ENCODE measurements at places on chromosomes 7 and 10.

DNA sequence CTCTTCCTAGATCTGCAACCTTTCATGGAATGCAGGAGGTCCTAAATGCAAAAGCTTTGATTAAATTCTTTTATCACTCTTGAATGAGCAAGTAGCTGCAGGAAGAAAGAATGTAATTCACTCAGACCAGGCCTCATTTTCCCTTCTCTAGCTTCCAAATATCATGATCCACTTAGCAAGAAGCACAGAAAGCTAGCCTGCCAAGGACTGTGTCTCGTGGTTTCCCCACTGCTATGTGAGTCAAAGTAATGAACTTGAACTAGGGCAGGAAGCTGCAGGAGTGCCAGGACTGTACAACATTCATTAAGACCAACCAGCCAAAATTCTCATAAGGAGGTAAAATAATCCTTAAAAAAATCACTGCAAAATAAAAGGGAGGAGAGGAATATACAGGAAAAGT is 379.2 kb downstream of the CALN1 start:
- DNase-seq = no peak

DNA sequence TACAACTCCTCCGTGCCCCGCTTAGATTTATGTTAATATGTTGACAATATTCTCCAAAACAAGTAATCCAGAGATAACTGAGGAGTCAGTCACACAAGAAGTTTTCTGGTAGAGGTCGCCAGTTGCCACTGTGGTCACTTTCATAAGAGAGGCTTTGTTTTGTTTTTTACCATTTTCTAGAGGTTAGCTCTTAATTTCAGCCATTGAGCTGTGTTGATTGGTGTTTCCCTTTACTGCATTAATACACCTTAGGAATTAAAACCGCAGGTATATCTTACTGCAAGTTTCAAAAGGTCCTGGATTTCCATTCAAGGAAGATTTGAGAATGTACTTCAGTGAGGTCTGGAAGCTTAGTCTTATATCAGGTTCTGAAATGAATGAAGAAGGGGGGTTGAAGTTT is 3.5 kb downstream of the BMI1 start:
- DNase-seq = no peak

GRCh38 chr10:15068802-15069201 is 19.8 kb downstream of the ACBD7 start:
- DNase-seq = peak; percentile 46

GRCh38 chr10:22681783-22682183 is 32.6 kb downstream of the PIP4K2A start:
- peak; percentile 70 for DNase-seq

DNA sequence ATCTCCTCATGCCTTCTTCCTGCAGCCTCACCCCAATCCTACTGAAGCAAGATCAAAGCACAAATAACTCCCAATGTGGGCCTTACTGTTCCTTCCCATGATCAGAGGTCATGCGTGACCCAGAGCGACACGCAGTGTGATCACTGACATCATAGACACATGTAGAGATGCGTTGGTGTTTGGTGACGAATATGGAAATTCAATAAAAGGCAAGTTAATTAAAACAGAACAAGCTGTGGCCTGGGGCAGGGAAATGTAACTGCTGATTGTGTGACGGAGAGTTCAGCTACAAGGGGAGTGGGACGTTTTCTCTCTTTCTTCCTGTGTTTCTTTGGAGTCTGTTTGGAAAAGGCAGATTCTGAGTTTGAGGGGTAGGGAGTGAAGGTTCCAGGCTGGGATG is 34.8 kb upstream of the CARD11 start:
- DNase-seq = no peak

DNA sequence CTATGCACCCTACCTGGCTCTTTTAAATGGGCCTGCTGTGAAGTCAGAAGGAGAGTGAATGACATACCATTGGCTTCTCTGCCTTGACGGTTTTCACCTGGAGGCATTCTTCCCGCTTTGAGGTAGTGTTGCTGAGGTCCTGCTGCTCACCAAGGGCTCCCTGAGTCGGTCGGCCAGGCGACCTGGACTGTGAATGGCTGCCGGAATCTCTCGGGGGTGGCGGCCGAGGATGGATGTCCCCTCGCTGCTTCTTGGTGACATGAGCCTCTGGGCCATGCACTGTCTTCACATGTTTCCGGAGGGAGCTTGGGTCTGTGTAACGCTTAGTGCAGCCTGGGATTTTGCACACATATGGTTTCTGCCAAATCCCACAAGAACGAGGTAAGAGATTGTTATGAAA is 264.7 kb downstream of the GLI3 start:
- DNase-seq = no peak

DNA sequence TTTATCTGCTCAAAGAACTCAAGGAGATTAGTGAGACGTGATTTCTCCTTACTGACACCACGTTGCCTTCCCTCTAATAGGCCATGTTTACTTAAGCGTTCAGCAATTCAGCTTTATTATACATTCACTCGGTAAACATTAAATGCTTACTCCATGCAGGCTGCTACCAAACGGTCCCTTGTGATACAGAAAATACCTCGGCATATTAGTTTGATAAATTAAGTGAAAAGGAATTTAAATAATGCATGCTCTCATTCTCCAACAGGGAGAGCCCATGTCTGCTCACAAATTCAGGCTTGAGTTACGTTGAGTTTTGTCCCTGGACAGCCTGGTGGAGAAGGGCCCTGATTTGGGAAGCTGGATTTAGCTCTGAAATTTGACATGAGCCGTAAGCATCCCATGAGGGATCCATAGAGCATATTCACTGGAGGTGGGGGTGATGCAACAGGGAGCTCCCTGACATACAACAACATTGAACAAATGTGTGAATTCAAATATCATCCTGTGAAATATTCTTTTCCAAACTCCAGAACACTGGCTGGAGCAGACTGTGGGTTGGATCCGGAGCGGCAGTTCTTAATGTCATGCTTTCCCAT is 86.3 kb downstream of the TBXAS1 start:
- DNase-seq = peak; percentile 48

DNA sequence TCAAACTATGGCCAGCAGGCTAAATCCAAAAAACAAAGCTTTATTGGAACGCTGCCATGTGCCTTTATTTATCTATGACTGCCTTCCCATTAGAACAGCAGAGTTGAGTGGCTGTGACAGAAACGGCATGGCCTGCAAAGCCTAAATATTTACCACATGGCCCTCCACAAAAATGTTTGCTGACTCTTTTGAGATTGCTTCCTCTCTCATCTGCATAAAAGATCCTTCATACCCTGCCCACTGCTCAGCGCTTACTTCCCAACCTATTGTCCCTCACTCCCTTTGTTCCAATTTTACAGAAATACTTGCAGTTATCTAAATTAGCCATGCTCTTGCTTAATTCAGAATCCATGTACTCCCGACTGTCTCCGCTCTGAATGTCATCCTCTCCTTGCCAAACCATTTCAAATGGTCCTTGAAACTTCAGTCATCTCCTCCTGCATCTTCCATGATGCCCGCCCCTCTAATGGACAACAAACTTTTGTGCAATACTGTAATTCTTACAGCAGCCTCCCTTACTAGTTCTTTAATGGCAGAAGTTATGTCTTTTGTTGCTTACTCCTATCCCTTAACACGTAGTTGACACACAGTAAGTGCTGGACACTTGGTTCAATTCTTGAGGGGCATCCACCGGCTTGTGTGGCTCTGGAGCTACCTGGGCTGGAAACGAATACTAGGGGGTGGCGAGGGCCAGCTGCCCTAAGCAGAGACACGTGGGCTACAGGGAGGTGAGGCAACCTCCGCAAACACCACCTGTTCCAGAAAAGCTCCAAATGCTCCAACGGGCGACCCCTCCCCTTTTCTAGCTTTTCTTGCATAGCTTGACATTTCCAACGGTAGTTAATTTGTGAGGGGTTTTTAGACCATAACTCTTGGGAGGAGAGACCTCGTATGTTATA is 832 bp downstream of the XRCC2 start:
- peak; percentile 2 for DNase-seq

DNA sequence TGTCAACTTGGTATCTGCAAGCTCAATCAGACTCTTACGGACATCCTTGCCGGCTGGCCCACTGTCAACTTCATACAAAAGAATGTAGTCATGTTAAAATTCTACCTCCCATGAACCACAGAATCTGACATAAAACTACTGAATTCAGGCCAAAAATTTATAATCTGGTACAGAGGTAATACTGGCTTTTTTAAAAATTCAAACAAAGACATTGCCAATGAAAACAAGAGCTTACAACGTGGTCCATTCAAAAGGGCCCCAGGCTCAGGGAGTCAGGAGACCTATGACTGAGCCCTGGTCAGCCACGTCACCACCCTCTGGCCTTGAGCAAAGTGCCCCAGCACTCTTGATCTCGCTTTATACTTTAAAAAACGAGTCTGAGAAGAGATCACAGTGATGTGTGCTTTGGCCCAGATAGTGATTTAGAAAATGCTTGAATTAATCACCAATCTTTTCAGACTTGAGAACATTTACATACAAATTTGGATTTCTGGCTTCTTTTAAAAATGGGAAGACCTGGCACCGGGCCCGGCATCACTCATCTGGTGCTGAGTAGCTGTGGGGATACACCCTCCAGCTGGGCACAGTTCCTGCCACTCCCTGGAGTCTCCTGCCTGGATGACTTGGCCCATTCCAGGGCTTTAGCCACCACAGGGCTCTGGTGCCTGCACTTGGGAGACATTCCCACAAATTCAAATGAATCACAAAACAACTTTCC is 94.1 kb downstream of the PIP4K2A start:
- peak; percentile 94 for DNase-seq

DNA sequence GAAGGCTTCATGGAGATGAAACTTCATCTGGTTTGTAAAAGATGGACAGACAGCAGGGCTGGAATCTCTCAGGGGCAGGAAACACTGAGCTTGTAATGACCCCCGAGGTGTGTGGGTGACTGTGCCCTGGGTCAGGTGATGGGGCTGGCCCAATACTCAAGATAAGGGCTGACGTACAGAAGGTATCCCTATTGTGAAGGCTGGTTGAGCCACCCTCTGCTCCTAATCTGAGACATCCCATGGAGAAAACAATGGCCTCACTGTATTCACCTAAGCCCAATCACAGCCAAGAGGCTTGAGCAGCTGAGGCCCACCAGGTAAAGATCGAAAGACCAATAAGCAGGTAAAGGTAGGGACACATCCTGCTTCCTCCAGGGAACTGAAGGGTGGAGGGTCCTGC is 34.8 kb upstream of the NUB1 start:
- no peak for DNase-seq

- peak; percentile 86 for DNase-seq
Measured at GRCh38 chr7:17090751-17091150, 207.7 kb upstream of the AHR start.

DNA sequence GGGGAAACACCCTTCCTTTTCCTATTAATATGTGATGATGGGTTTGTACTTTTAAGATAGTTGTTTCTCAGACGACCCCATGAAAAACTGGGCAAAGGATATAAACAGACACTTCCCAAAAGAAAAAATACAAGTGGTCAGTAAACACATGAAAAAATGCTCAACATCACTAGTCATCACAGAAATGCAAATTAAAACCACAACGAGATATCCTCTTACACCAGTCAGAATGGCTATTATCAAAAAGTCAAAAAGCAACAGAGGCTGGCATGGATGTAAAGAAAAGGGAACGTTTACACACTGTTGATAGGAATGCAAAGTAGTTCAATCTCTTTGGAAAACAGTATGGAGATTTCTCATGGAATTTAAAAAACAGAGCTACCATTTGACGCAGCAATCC is 111.4 kb upstream of the ZEB1 start:
- DNase-seq = no peak

GRCh38 chr10:103658049-103658577 is 164.6 kb downstream of the NEURL1 start:
- no peak for DNase-seq

- no peak for DNase-seq
Measured at GRCh38 chr7:151035026-151035717, 6.9 kb downstream of the ABCB8 start.

- DNase-seq = peak; percentile 76
Measured at GRCh38 chr7:28688651-28689050, 269.5 kb downstream of the TRIL start.

DNA sequence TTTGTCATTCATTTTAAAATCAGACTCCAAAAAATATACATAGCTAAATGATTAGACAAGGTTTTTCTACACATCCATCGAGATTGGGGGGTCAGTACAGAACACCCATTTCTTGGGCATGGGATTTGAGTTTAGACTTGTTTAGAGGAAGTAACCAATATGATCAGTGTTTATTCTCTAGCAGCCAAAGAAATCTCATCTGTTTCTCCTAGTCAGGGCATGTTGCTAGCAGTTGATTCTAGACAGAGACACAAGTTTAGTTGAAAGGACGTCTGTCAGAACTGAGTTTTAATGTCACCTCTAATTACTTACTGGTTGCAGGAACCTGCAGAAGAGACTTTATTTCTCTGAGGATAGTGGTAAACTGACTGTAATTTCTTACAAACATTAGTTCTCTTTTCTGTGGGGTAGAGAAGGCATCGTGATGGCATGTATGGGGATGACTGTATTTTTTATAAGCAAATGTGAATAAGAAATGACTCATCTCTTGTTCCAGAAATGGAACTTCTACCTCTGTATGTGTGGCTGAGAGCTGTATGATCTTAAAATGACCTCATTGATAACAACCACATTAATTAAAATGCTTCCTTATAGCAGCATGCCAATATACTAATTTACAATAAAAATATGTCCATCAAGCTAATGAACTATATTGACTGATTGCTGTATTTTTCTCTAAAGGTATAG is 30.6 kb upstream of the RHOBTB1 start:
- DNase-seq = no peak

GRCh38 chr7:1853986-1854865 is 184.1 kb downstream of the ELFN1 start:
- no peak for DNase-seq

DNA sequence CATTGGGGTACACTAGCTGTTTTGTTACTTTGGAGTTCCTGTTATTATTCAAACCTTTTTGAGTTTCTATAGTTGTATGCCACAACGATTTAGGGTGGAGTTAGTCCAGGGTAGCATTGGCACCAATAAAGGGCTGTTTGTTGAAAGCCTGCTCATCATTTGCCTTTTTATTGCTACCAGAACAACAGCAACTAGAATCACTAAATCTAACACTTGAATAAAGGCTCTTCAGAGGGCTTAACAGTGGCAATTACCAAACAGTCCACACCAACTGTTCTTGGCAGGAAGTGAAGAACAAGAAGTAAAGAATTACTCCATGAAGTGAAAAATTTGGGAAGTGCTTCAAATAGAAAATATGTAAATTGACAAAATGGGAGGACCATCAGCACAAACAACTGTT is 621.4 kb downstream of the PHTF2 start:
- no peak for DNase-seq

GRCh38 chr10:103049237-103049636 is 131.1 kb downstream of the CNNM2 start:
- DNase-seq = no peak

- peak; percentile 3 for DNase-seq
Measured at GRCh38 chr7:83149466-83149865, 13.2 kb downstream of the PCLO start.

DNA sequence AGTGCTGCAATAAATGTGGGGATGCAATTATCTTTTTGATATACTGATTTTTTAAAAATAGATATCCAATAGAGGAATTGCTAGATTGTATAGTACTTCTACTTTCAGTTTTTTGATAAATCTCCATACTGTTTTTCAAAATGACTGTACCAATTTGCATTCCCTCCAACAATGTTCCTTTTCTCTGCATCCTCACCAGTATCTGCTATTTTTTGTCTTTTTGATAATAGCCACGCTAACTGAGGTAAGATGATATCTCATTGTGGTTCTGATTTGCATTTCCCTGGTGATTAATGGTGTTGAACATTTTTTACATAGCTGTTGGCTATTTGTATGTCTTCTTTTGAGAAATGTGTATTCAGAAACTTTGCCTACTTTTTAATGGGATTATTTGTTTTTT is 217.7 kb upstream of the MTPN start:
- no peak for DNase-seq

- DNase-seq = no peak
Measured at GRCh38 chr7:24169077-24169624, 114.8 kb upstream of the NPY start.

- DNase-seq = peak; percentile 93
Measured at GRCh38 chr7:129494041-129494440, 8.3 kb upstream of the SMKR1 start.
